Fibroblast of skin of right quadriceps (primary cell): ENCODE measurements at places on chromosomes 11 and 22.

DNA sequence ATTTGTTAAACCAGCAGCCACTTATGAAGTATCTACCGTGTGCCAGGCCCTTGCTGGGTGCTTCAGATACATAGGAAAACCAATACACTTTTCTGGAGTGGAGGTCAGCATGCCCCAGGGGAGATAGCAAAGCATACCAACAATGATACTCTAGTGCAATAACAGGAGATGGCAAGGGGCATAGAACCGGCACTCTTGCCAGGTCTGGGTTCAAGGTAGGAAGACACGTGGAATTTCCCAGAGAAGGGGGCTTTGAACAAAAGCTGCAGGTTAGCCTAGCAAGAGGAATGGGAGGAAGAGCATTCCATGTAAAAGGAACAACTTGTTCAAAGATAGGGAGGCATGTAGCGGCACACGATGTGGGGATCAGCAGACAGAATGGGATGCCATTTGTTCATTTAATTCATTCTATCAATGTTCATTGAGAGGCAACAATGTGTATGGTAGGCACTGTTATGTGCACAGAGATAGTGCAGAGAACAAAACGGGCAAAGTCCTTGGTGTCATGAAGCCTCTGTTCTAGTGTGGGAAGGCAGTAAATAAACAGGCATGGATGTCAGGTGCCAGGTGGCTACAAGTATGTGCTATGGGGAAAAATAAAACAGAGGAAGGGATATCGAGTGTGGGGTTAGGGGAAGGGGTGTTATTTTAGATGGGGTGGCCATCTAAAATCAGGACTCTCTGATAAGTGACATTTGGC, 162.6 kb upstream of the E2F8 start:
- DNase-seq, result no peak

DNA sequence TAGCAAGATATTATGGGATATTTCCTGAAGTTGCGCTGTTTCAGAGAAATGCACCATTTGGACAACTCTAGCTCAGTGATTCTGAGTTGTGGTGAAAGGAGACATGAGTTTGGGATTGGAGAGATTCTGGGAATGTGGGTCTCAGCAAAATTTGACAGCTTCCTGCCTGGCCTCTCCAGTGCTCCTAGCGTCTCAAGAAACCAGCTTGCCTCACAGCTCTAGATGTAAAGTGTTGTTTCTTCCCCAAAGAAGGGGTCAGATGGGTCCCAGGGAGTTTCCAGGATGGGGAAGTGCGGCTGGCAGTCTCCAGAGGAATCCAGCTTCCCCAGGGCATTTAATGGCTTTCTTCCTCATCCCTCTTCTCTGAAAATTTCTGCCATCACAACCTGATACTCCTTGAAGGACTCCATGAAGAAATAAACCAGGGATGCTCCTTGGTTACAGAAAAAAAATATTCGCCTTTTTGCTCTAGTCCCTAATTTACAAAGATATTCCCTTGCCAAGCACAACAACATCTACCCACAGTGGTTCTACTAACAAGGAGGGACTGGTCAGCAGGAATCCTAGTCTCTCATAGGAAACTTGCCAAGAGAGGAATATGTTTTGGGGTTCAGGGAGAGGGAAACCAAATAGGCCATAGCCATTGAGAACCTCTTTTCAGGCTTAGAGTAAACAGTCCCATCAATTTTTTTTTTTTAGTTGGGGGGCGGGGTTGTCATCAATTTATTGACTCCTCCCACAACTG, 185.4 kb upstream of the E2F8 start:
- no peak for DNase-seq

- no peak for DNase-seq
Measured at GRCh38 chr11:9019861-9020260, 16.1 kb upstream of the NRIP3 start.

DNA sequence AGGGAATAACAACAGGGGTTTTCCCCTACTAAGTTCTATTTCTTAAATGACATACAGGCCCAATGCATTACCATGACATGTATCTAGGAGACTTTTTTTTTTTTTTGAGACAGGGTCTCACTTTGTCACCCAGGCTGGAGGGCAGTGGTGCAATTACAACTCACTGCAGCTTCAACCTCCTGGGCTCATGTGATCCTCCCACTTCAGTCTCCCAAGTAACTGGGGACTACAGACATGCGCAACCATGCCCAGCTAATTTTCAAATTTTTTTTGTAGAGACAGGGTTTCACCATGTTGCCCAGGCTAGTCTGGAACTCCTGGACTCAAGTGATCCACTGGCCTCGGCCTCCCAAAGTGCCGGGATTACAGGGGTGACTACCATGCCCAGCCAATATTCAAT, 7.5 kb downstream of the CPSF7 start:
- DNase-seq, result no peak

GRCh38 chr11:102254047-102254446, 63.2 kb upstream of the BIRC3 start:
- DNase-seq, result no peak

DNA sequence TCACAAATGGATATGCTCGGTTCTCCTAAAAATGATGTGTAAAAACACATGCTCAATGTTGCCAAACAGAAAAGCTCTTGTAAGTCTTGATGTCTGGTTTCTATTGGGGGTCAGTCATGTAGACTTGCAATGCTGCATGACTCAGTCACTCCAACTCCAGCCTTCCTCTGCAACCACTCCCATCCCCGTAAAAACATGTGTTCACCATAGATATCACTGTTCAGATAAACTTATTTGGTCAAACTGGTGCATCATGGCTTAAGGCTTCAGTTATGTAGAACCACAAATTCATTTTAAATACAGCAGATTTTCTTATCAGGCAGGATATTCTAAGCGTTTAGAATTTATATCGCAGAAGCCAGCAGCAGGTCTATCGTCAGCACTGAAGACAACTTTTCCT, 298.4 kb upstream of the LUZP2 start:
- peak; percentile 1 for DNase-seq

- DNase-seq, result no peak
Measured at GRCh38 chr11:19279451-19279850, 38.7 kb upstream of the E2F8 start.

DNA sequence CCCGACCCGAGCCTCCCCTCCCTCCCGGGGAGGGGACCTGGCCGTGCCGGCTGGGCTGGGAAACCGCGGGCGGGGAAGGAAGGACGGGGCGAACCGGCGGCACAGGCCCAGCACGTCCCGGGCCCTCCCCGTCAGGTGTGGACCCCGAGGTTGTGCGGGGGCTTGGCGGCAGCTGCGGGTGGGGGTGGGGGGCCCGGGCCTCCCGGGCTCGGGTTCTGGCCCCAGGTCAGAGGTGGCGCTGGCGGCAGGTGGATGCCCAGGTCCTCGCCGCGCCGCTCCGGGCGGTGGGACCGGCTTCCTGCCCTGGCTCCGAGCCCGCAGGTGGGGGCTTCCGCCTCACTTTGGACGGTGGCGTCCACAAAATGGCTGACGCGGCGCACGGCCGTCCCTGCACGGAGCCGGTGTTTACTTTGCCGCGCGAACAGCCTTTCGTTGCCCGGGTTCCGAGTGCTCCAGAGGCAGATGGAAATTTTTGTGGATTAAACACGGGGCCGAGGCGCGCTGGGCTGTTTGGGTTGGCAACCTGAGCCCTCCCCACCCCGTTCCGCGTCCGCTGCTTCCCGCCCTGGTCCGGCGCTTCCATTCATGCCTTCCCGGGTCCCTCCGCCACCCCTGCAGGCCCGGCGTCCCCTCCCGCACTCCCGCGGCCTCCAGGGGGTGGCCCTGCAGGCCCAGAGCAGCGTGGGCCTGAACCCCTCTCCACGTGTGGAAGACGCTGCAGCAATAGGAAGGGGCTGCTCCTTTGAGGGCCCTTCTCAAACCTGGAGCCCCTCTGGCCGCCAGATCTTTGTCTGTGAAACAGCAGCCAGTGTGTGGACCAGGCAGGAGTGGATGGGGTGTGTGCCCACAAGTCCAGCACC, 92.0 kb upstream of the KCNQ1OT1 start:
- DNase-seq, result no peak

GRCh38 chr22:49426618-49427266, 400.9 kb downstream of the BRD1 start:
- no peak for DNase-seq

DNA sequence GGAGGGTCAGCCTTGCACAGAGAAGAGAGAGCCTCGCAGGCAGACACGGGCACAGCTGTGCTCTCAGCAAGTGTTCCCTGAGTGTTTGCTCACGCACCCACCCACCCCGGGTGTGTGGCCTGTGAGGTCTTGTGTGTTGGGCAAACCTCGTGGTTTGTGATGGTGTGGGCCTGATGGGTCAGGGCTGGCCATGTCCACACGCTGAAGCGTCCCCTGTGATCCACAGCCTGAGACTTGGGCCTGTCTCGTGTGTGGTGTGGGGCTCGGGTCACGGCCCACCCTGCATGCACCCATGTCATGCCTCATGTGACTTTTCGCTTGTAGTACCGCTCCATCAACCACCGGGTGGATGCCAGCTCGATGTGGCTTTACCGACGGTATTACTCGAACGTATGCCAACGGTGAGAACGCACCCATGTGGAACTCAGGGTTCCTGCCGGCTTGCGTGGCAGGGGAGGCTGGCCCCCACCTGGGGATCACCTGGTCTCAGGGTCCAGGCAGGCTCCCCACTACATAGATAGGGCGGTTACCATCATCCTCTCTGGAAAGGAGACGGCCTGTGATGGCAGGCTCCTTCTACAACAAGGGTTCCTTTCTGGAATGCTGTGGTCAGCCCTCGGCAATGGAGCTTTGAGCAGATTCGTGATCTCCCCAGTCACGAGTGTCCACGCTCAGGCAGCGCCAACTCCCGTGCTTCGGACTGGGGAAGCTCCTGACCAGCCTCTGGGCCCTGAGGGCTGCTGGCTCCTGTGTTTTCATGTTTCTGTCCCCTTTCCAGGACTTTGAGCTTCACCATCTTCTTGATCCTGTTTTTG, 5.9 kb downstream of the TPCN2 start:
- no peak for DNase-seq

DNA sequence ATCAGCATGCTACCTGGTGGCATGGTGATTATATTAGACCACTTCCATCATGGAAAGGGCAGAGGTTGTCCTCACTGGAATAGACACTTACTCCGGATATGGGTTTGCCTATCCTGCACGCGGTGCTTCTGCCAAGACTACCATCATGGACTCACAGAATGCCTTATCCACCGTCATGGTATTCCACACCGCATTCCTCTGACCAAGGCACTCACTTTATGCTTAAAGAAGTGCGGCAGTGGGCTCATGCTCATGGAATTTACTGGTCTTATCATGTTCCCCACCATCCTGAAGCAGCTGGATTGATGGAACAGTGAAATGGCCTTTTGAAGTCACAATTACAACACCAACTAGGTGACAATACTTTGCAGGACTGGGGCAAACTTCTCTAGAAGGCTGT, 109.2 kb upstream of the DRD2 start:
- no peak for DNase-seq

- DNase-seq, result peak; percentile 50
Measured at GRCh38 chr22:36853407-36854099, 7.3 kb upstream of the NCF4 start.

DNA sequence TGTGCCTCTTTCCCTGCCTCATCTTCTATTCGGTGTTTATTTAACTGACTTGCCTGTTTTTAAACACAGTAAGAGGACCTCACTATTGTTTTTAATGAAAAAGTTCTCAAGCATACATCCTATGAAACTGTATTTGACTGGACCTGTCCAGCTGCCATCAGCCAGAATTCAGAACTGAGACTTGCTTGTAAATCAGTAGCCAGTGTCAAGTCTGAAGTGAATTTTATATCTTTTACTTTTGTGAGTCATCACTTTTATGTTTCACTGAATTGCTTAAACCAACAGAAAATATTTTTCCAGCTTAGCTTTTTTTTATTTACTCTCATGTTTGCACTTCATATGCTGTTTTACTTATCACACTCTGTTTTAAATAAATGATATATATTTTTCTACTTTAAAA, 88.3 kb downstream of the LUZP2 start:
- DNase-seq, result peak; percentile 18

DNA sequence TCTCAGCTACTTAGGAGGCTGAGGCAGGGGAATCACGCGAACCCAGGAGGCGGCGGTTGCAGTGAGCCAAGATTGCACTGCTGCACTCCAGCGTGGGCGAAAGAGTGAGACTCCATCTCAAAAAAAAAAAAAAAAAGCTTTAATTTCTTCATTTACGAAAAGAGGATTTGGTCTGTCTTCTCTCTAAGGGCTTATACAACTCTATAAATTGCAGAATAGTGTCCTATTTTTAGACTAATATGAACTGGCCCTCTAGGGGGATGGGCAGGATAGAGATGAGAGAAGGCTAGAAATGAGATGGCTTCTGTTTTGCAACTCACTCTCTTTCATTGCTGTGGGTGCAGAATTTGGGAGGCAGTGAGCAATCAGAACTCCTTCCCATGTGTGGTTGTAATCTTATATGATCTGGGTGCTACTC, 11.3 kb downstream of the MAML2 start:
- DNase-seq, result peak; percentile 51

DNA sequence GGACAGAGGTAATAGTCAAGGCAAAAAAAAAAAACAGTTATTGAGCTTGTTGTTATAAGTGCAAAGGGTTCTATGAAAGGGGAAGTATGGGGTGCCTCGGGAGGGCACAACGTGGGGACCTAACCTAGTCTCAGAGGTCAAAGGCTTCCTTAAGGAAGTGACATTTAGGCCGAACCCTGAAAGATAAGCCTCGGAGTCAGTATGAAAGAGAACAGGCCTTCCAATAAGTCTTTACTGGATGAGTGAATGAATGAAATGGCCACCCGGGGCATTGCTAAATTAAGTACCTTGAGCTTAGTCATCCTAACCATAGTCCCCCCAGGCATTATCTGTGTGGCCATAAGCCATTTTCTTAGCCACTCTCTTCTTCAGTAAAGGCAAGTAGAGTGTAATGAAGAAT, 19.7 kb downstream of the FLI1 start:
- DNase-seq, result no peak

DNA sequence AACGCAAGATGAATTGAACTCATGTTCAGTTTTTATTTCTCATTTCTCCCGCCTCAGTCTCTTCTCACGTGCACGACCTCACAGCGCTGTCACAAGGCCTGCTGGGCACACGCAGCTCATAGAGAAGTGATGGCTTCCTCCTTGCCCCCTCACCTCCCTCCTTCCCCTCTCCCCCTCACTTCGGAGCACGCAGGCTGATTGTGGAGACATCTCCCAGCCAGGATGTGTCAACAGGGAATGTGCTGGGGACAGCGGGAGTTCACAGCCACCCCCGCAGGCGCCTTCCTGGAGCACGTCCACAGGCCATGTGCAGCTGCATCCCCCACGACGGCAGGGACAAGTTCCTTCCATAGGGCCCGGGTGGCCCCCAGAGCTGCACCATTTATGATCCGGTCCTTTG, 29.1 kb upstream of the KRTAP5-6 start:
- no peak for DNase-seq

DNA sequence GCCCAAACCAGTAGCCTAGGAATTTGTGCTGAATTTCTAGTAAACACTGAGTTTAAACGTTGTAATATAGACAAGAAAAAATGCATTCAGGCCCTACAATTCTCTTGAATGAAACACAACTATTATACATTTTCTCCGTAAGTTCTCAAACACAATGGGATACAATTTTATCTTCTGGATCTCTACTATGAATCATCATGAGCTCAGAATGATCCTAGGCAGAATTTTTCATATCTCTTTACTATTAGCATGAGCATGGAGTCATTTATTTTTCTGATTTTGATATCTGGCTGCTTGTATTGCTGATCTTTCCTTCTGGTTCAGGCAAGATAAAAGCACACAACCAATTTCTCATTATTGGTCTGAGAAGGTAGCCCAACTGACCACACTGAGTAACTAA, 1123.4 kb upstream of the RAG2 start:
- no peak for DNase-seq
